ENCODE measurements at places on chromosomes 2 and 18. TPM values are rescaled to one million over a fixed set of nuclear protein-coding genes. Genes with fewer than 3 reads are reported as not detected.

AQP12A gene
- not detected for total RNA-seq

ANKRD62 gene
- total RNA-seq: not detected

PRSS56 gene
- 0.14 TPM for total RNA-seq

RAB6C gene
- total RNA-seq: not detected

TMEM150A gene
- total RNA-seq: 13.9 TPM

SAP130 gene
- 13.0 TPM for total RNA-seq

KCNIP3 gene
- total RNA-seq: 2.4 TPM

PCARE gene
- total RNA-seq: not detected

LBH gene
- 113 TPM for total RNA-seq

CRYBA2 gene
- not detected for total RNA-seq

EFEMP1 gene
- total RNA-seq: 43.3 TPM

CCBE1 gene
- 10.4 TPM for total RNA-seq

HNMT gene
- total RNA-seq: 0.53 TPM

SLC4A3 gene
- 3.8 TPM for total RNA-seq

GKN2 gene
- total RNA-seq: 2.4 TPM

HRH4 gene
- not detected for total RNA-seq
